ENCODE measurements at places on chromosomes 7 and 10.
A peak's percentile ranks its signal among the peaks of the same experiment; 100 is the strongest.

- no peak for DNase-seq
Observed at GRCh38 chr10:120539076-120539475, 82.0 kb downstream of the PLPP4 start.

GRCh38 chr10:101850749-101851148, 7.1 kb upstream of the KCNIP2 start:
- DNase-seq: no peak

DNA sequence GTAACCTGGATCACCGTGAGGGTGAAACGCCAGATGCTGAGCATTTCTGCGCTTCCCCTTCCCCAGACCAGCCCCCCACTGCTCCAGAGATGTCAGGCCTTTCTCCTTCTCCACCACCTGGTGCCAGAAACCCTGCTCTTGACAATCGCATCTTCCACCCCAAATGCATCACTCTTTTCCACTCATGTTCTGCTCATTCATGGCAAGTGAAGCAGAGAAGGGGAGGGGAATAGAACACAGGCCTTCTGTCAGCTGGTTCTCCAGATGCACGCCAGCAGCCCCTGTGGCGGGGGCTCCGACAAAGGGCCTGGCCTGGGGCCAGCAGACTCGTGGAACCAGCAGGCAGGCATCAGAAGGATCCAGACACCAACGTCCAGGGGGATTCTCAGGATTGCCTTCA, 68.5 kb upstream of the SVIL start:
- DNase-seq: peak; percentile 47

- DNase-seq: no peak
Observed at GRCh38 chr10:120998782-120999285, 147.7 kb downstream of the WDR11 start.

DNA sequence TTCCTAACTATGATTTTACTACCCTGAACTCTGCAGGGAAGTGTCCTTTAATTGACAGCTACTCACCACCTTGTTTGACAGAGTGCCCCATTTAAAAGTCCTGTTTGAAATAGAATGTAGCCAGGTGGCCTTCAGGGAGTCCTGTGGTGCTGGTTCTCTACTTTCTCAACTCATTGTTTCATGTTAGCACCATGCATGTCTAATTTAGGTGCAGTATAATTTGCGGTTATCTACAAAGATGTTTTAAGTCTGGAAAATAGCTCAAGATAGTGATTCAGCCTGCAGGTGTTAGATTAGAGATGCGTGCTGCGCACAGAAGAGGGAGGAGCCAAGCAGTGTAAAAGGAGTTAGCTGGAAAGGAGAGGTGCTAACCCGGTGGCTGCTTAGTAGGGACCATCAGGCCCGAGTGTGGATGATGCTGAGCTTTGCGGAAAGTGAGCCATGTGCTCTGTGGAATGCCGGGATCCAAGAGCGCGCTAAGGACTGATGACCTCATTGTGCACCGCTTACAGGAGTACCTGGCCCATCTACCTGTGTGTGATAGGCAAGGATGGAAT, 1.2 kb downstream of the CCM2 start:
- no peak for DNase-seq

GRCh38 chr7:158049271-158049670, 538.4 kb downstream of the PTPRN2 start:
- DNase-seq: no peak

DNA sequence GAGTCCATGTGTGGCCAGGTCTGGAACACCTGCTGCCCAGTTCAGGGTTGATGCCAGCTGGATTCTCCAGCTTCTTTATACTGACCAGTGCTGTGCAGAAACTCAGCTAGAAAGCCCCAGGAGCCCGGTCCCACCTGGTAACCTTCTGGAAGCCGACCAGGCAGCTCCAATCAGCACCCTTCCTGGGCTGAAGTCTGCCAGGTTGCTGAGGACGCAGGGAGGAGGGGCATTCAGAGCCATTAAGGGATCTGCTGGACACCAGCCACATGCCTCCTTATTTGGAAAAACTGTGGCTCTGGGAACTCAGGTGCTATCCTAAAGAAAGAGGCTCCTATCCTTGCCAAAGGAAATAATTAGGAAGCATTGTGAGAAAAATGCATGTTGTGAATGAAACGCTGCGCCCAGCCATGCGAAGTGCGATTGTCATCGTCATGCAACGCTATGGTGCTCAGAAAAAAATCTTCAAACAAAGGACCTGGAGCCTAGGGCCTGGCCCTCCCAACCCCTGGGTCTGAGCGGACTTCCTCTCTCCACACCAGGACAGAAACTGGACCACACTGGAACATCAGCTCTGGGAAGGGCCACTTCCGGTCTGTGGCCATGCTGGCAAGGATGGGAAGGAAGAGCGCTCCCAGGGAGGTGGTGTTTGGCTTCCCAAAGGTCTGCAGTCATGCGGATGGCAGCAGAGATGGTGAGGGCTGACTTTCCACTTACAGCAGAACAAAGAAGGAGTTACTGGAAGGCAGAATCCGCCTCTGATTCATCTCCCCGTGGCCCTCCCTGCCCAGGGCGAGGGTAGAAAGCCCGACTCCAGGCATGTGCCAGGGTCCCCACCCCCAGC, 90.1 kb downstream of the FAM53B start:
- DNase-seq: no peak

DNA sequence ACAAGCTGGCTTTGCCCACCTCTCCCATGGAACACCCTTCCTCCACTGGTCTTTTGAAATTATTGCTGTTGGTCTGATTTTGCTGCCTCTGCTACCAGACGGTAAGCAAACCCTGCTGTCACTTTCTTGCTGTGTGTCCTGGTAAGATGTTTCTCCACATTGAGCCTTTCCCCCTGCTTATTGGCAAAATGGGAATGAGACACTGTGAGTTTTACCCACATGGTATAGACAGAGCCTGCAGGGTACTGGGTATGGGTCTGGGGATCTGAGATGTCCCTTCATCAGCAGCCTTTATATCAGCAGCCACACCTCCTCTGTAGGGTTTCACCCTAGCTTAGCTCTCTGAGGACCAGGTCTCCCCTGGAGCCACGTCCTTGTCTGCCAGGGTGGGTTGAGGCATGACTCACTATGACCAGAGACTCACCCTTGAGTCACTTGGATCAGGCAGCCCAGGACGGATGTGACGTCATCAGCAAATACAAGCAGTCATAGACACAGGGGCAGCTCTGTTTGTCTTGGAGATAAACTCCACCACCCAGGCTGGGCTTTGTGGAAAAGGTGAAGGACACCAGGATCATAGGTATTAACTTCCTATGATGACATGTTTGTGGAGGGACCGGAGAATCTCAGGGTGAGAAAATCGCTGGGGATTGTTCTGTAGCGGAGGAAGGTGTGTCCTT, 17.9 kb upstream of the BAIAP2L1 start:
- DNase-seq: no peak

- DNase-seq: no peak
Observed at GRCh38 chr10:45418849-45419675, 45.0 kb downstream of the ALOX5 start.

- DNase-seq: no peak
Observed at GRCh38 chr10:85597006-85597405, 769.6 kb downstream of the GRID1 start.

DNA sequence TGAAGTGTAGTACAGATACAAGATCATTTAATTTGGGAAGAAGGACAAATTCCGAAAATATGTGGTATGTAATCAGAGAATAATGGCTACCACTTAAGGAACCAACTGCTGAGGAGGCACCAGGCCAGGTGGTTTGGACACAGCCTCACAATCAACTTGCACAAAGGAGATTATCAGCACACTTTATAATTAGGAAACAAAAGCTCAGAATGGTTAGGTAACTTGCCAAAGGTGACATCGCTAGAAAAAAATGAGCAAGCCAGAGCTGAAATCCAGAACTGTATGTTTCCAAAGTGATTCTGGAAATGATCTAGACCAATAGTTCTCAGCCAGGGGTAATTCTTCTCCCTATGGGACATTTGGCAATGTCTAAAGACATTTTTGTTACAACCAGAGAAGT, 36.6 kb downstream of the ERCC6 start:
- DNase-seq: no peak

DNA sequence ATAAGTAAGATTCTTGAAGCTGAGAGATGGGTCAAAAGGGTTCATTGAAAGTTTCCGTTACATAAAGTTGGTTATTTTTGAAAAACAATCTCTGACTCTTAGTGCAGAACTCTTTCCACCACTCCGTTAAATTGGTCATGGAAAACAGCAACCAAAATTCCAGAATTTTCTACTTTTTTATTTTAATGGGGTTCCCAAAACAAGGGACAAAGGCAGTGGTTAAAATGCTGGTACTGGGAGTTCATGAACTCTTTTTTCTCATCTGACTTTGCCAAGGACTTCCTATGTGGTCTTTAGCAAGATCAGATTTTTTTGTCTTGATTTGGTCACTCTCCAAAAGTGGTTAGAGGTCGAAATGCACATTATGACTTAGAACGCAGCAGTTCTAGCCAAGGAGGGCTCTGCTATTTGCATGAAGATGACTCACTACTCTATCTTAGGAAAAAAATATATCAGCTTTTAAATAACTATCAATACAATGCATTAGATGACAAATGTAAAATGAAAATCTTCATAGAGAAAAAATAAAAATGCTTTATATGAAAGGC, 145.7 kb downstream of the REEP3 start:
- DNase-seq: no peak

- DNase-seq: no peak
Observed at GRCh38 chr10:117578999-117579590, 36.5 kb downstream of the EMX2 start.

DNA sequence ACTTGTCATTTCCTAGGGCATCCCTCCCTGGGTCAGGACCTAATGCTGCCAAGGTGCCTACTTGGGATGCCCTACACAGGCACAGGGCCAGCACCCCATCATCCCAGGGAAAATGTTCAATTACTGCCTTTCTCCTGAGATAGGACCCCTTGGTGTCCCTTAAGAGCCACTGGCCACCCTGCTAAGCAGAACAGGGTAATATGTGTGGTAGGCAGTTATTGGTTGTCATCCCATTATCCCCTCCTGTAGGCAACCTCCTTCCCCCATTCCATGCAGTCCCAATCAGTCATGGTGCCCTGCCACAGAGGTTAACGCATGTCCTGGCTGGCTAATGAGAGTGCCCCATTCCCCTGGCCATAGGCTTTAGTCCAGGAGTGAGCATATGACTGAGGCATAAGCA, 53.2 kb downstream of the PRLHR start:
- no peak for DNase-seq

GRCh38 chr10:127118034-127118433, 78.4 kb downstream of the INSYN2A start:
- no peak for DNase-seq

- no peak for DNase-seq
Observed at GRCh38 chr7:74561898-74562613, 95.5 kb upstream of the GTF2I start.

GRCh38 chr10:106515206-106515790, 649.2 kb downstream of the SORCS1 start:
- no peak for DNase-seq

DNA sequence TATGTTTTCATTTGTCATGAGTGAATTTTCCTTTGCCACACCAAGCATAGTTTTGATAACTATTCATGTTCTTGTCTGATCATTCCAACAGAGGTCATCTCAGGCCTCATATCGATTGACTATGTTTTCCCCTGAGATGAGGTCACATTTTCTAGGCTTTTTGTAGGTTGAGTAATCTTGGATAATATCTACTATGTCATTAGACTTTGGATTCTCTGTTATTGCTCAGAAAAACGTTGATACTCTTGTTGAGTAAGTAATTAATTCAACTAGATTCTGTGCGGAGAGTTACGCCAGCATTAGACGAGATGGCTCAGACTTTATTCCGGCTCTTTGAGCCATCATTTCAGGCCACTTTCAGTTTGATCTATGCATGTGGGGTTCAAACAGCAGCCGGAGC, 57.7 kb downstream of the KLF6 start:
- DNase-seq: no peak

- no peak for DNase-seq
Observed at GRCh38 chr7:147639037-147639436, 951.5 kb upstream of the C7orf33 start.

GRCh38 chr10:74322565-74322964, 171.5 kb downstream of the ADK start:
- DNase-seq: no peak

GRCh38 chr10:102167861-102168260, 15.7 kb downstream of the NOLC1 start:
- no peak for DNase-seq

DNA sequence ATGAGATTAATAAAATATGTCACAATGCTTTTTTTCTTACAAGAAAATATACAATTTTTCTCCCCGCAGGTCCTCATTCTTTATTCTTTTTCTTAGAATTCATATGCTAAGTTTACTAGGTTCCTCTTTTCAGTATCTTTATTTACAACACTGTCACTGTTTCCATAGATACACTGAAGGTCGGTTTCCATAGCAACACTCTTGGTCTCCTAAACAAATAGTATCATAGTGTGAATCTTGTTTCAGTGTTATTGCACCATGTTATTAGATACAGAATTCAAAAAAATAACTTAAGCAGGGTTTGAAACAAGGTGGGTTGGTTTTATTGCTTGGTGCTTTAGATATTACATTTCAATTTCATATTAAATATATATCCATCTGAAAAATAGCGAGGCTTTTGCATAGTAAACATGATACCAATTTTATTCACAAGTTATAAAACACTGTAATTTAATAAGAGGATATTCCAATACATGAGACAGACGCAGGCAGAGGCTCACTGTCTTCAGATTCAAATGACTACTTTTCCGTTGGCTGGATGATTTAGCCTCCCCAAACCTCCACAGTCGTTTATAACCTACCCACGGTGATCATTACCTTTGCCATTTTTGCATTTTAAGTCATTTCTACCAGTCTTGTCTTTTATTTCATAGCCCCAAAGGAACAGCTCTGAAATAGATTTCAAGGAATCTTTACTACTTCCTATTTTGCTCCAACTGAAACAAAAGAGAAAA, 88.9 kb upstream of the KLF6 start:
- DNase-seq: no peak
